ENCODE measurements at places on chromosomes 3 and 15. TPM values are rescaled to one million over a fixed set of nuclear protein-coding genes. Genes with fewer than 3 reads are reported as not detected.

DNA sequence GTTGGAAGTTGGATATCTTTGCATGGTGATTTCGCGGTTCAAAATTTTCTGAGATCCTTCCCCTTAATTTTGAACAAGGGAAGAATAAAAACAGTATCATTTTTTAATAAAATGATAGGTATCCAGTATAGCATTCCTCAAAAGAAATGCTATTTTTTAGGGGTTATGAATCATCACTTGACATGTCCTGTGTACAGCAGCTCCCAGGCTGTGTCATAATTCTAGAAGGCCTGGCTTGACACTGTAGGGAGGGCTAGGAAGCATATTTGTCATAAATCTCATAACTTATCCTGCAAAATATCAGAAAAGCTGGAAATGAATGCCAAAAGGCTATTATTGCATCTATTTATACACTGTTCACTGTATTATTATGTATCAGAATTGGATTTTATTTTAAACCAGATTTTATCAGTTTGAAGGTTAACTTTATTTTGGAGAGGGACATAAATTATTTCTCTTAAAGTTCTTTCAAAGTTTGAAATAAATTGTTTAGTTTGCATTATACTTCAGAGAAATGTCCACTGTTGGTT is 539.1 kb upstream of the ROBO2 start:
- no peak for DNase-seq

- no peak for DNase-seq
These were observed 150.2 kb upstream of the SUCLG2 start for GRCh38 chr3:67804578-67804977.

- DNase-seq, result no peak
These were observed 556 bp downstream of the USP19 start for GRCh38 chr3:49120096-49120437.

DNA sequence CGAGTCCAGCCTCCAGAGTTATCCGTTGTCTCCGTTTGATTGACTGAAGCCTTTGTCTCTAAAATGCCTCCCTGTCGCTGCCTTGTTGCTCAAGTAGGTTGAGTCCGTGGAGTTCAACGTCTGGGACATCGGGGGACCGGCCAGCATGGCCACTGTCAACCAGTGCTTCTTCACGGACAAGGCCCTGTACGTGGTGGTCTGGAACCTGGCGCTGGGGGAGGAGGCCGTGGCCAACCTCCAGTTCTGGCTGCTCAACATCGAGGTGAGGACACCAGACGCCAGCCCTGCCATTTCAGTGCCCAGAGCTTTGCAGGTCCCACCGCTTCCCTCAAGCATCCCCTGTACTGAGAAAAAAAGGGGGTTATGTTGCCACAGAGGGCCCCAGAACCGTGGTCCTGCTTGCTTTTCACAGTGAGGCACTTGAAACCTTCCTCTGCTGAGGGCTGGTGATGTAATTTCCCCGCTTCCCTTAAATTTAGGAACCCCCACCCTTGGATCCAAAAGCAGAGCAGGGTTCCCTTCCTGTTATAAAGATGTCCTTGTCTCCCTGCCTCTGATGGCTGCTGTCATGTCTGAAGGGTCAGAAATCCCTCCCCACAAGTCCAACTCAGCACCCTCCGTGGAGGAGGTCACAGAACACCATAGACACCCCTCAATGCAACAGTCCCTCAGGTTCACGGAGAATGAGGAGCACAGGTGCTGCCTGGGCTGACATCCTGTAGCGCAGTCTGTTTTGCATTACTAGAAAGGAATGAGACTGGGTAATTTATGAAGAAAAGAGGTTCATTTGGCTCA is 105.7 kb downstream of the LRRK1 start:
- no peak for DNase-seq

GRCh38 chr3:119235151-119235550 is 5.5 kb downstream of the B4GALT4 start:
- no peak for DNase-seq

- no peak for DNase-seq
These were observed 627 bp downstream of the NT5DC2 start for GRCh38 chr3:52532838-52533622.

DNA sequence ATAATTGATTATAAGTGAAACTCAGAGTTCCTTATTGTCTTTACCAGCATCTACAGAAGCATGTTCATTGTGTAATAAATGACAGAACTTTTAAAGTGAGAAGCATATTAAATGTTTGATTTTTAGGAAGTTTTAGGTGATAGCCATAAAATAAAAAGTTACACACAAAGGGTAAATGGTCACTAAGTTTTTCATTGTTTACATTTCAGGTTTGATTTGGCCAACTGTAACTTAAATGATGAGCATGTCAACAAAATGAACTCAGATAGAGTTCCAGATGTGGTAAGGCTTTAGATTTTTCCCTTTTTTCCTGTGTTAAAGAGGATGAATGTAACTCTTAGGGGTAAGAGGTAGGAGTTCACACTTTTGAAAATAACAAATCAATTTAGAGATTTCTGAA is 25.9 kb downstream of the NMD3 start:
- no peak for DNase-seq

GRCh38 chr3:123559040-123559861 is 25.6 kb downstream of the HACD2 start:
- DNase-seq, result no peak

DNA sequence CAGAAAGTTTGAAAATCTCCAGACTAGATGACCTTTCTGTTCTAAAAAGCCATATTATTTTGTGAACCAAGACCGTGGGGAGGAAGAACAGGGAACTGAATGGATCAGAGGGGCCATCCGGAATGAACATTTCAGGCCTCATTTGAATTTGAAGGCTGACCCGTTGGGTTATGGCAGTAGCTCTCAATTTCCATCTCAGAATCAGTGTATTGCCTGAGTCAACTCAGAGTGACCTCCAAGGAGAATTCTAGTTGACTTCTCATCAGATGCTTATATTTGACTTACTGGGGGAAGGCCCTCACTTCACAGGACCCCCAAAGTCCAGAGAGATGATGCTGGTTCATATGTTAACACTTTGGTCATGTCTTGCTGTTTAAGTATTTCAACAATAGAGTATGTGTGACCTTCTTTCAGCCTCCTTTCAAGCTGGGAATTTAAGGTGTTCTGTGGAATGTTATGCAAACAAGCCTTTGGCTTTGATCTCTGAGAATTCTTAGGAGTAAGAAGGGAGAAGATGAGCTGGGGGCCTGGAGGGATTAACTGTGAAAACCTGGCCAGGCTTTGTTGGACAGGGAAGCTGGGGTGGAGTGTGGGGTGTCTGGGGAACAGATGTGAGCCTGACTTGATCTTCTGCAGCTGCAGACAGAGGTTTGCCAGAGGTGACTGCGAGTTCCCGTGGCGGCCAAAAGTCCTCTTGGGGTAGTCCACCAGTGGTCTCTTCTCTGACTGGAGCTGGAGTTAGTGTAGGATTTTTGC is 111.2 kb upstream of the RGMA start:
- no peak for DNase-seq

DNA sequence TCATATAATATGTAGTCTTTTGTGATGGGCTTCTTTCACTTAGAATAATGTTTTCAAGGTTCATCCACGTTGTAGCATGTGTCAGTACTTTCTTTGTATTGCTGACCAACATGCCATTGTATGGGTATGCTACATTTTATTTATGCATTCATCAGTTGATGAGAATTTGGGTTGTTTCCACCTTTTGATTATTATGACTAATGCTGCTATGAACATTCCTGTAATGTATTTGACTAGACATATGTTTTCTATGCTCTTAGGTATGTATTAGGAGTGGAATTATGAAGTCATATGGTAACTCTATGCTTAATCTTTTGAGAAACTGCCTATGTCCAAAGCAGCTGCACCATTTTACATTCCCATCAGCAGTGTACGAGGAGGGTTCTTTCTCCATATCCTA is 3.2 kb upstream of the PODXL2 start:
- no peak for DNase-seq

DNA sequence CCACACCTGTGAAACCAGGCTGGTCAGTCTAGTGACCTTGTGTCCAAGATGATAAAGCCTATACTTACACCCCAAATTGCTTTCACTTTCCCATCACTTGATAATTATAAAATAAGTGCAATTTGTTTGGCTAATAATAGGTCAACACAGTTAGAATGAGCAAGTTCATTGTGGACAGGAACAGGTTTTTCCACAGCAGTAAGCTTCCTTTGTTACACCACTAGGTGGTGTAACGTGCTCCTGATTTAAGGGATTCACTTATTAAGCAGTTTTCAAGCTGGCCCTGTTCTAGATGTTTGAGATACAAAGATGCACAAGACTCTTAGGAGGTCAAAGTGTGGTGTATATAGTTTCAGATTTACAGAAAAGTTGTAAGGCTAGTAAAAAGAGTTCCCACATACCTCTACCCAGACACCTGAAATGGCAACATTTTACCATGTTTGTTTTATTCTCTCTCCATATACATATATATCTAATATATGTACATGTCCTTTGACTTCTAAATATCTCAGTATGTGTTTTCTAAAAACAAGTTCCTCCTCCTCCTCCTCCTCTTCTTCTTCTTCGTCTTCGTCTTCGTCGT is 6.8 kb upstream of the MFSD1 start:
- DNase-seq, result no peak

- no peak for DNase-seq
These were observed 202.3 kb downstream of the CADPS start for GRCh38 chr3:62672988-62673313.

DNA sequence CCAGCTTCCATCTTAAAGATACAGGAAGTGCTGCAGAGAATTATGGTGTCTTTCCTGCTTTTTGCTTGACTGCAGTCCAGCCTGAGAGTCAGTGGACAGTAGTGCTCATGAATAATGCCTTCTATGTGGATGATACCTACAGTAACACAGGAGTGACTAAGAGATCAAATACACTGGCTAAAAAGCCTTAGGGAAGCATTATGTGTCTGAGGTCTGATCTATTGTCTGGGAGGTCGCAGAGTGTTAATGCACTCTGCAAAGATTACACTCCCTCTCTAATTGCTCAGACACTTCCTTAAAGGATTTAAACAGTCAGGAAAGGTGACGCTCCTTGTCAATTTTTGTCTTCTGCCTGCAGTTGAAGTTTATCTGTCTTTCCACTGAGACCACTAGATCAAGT is 183.6 kb downstream of the MCTP2 start:
- no peak for DNase-seq

GRCh38 chr3:179196098-179196497 is 47.9 kb downstream of the PIK3CA start:
- no peak for DNase-seq

DNA sequence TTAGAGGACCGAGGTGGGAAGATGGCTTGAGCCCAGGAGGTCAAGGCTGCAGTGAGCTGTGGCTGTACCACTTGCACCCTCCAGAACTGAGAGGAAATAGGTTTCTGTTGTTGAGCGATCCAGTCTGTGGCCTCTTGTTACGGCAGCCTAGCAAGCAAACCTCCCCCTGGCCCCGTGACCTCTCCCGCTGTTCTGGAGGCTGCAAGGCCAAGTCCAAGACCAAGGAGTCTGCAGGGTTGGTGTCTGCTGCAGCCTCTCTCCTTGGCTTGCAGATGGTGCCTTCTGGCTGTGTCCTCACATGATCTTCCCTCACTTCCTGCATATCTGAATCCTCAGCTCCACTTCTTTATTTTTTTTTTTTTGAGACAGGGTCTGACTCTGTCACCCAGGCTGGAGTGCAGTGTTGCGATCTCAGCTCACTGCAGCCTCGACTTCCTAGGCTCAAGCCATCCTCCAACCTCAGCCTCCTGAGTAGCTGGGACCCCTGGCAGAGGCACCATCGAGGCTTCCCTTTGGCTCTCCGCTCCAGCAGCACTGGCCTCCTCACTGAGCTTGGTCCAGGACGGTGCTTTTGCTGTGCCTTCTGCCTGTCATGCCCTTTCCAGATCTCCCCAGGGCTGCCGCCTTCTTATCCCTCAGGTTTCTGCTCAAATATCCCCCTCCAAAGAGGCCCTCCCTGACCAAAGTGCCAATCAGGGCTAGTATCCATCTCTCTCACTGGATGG is 18.0 kb upstream of the PLXND1 start:
- no peak for DNase-seq

- DNase-seq, result no peak
These were observed 74.9 kb downstream of the TIPARP start for GRCh38 chr3:156749244-156749643.

- DNase-seq, result no peak
These were observed 33.4 kb downstream of the PLCL2 start for GRCh38 chr3:16917980-16918682.

DNA sequence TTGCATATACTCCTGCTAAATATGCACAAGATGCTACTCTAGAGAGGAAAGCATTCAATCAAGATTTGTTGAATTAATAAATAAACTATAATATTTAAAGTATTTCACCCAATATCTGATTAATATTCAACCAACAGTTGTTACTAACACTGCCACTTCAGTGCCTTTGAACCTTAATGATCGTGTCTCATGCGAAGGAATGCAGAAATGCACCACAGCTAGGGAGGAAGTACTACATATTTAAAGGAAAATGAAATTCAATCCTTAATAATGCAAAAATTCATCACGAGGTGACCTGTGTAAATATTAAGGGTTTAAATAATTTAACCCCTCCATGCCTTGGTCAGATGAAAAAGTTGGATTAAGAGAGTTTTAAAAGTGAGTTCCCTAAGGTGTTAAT is 114.2 kb upstream of the DAZL start:
- no peak for DNase-seq

DNA sequence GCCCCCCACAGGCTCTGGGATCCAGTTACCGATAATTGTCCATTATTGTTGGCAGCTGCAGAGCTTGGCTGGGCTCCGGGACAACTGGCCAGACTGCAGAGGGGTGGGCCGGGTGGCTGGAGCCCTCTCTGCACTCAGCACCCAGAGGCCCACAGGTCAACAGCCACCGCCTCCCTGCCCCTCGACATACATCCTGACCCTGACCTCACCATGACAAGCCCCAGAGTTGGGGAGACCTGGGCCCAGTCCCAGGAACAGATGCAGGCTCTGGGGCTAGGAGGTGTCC is 22.4 kb downstream of the PTH1R start:
- DNase-seq, result no peak

Gene LRTM1
- not detected for total RNA-seq

Gene IMPG2
- 0.21 TPM for total RNA-seq

Gene RBMS3
- total RNA-seq, result 149 TPM

Gene CPEB1
- 2.0 TPM for total RNA-seq

Gene NGLY1
- 16.5 TPM for total RNA-seq

Gene ABHD10
- 9.6 TPM for total RNA-seq

Gene IL17RC
- 59.4 TPM for total RNA-seq

Gene MINAR1
- total RNA-seq, result 1.3 TPM

Gene SOX14
- not detected for total RNA-seq

Gene CCR8
- total RNA-seq, result not detected

Gene GP9
- total RNA-seq, result not detected

Gene TEX9
- total RNA-seq, result 13.5 TPM

Gene SERINC4
- not detected for total RNA-seq

Gene UPK1B
- not detected for total RNA-seq

All from thoracic aorta (tissue), 2 donors.